ENCODE measurements at places on chromosomes 7 and 10. TPM values are rescaled to one million over a fixed set of nuclear protein-coding genes. Genes with fewer than 3 reads are reported as not detected.
A peak's percentile ranks its signal among the peaks of the same experiment; 100 is the strongest.

DNA sequence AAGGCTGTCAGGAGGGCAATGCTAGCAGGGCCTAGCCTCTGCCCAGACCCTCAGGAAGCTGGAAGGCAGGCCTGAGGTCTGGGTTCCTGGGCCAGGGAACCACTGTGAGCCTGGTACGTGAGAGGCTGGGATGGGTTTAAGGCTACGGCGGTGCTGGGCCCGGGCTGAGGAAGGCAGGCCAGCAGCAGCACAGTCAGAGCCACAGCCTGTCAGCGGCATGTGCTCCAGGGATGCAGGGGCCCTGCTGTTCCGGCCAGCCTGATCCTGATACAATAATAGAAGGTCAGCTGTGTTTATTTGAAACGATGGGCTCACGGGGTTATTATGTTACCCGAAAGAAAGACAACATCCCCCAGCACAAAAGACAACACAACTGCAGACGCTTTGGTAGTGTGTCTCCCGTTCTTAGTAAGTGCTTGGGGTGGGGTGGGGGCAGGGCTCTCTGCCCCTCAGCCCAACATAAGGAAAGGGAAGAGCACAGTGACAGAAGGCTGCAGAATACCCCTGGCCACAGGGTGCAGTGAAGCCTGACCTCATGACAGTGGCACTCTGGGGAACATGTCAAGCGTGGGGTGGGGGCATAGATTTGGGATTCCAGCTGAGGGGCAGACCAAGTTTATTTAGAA lies 95.0 kb downstream of the COL13A1 start:
- peak; percentile 58 for DNase-seq

GRCh38 chr10:108204528-108205305 lies 1040.2 kb upstream of the SORCS1 start:
- DNase-seq = peak; percentile 56

Gene PON1
- not detected for total RNA-seq

GRCh38 chr7:109376576-109376975 lies 806.9 kb downstream of the DNAJB9 start:
- DNase-seq = no peak

Gene BTBD16
- 0.41 TPM for total RNA-seq

Gene ARL5B
- total RNA-seq = 40.6 TPM

DNA sequence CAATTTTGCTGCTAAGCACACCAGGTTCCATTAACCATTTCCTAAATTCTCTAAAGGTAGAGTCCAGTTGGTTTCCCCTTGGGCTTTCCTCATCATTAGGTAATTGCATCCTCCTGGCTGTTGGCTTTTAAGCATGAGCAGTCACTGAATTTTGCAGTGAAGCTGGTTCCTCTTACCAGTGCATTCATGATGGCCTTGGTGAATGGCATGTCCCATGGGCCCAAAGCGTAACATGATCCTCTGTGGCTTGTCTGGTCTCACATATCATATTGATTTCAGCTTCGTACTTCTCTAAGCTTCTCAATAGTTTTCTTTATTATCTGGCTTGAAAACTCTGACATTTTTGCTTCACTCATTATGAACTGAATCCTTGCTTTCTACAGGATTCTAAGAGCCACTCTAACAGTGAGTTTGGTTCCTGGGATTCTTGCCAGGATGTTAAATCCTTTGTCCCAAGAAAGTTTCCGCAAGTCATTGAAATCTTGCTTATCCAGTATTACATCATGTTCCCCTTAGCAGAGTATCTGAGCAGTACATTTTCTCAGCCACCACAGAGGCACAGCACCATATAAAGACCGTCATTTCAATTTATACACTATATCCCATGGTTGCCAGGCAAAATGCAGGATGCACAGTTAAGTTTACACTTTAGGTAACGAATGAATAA lies 134.2 kb downstream of the PTN start:
- peak; percentile 64 for DNase-seq

DNA sequence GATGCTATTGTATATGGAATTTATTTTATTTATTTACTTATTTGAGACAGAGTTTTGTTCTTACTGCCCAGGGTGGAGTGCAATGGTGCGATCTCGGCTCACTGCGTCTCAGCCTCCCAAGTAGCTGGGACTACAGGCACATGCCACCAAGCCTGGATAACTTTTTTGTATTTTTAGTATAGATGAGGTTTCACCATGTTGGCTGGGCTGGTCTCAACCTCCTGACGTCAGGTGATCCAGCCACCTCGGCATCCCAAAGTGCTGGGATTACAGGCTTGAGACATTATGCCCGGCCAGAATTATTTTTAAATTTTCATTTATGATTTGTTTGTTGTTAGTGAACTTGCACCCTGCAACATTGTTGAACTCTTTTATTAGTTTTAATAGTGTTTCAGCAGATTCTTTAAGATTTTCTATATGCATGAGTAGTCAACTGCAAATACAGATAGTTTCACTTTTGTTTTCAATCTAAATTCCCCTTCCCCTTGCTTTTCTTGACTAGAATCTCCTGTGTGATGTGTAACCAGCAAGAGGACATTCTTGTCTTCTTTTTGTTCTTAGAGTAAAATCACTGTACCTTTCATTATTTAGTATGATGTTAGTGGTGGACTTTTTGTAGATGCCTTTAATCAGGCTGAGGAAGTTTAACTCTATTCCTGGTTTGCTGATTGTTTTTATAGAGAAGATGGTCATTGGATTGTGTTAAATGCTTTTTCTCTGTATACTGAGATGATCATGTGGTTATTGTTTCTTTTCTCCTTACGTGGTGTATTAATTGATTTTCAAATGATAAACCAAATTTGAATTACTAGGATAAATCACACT lies 27.8 kb downstream of the ZNF33A start:
- DNase-seq = no peak

DNA sequence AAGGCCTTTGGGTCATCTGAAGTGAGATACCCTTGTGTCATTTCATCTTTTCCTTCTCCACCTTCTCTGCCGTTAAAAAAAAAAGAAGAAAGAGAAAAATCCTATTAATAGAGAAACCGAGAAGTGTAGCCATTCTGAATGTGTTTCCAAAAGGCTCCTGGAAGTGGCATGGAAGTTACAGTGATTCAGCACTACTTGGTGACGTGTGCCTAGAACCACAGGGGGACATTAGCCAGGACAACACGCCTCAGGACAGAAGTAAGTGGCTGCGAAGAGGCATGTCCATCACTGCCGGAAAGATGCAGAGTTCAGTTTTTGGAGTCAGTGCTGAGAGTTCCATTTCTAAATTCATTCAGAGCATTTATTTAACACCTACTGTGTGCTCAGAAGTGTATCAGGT lies 6.3 kb downstream of the HTRA1 start:
- no peak for DNase-seq

- DNase-seq = no peak
These were observed 52.6 kb upstream of the TMEM106B start for GRCh38 chr7:12158334-12159060.

- no peak for DNase-seq
These were observed 17.3 kb upstream of the EVX1 start for GRCh38 chr7:27224983-27225934.

Gene TCERG1L
- 0.31 TPM for total RNA-seq

Gene CFAP69
- total RNA-seq = 8.0 TPM

Gene KLLN
- 0.10 TPM for total RNA-seq

GRCh38 chr7:11290863-11291262 lies 317.2 kb downstream of the PHF14 start:
- DNase-seq = no peak

Gene CLRN3
- total RNA-seq = not detected

GRCh38 chr10:62900829-62901571 lies 84.8 kb upstream of the EGR2 start:
- no peak for DNase-seq

GRCh38 chr7:13725591-13725990 lies 263.9 kb downstream of the ETV1 start:
- DNase-seq = no peak

Gene ZNF467
- total RNA-seq = 4.2 TPM

Gene METTL27
- 3.6 TPM for total RNA-seq

Gene SP8
- not detected for total RNA-seq

Gene PTN
- 85.1 TPM for total RNA-seq

DNA sequence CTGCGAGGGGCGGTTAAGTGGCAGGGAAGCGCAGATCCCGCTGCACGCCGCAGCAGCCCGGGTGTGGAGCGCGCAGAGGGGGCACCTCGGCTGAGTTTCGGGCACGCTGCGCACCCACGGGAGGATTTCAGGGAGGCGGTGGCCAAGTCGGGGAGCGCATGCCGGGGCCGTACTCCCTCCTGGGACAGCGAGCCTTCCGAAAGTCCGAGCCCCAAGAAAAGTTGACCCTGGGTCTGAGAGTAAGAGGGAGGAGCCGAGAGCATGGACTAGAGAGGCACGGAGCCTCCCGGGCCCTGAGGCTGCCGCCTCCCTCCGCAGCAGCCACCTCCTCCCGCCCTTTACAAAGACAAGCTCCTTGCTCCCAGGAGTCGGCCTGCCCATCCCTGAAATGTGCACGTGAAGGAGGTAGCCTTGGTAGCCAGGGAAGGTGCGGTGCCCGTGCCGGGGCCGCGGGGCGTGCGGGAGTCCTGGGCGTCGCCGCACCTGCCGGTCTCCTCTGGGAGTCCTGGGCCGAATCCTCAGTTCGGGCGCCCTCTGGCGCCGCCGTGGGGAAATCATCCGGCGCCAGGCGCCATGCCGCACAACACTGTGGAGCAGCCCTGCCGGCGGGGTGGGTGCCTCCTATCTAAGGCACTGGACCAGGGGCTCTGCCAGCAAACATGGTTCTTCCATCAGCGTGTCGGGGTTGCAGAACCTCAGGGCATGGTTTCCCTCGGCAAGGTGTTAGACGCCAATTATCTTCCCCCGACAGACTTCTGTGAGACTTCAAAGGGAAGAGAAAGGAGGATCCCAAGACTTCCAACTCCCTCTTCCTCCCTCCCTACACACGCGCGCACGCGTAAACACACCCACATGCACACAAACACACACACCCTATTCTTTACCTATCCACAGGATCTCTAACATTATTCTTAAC lies 104.0 kb downstream of the TRIL start:
- DNase-seq = peak; percentile 87

DNA sequence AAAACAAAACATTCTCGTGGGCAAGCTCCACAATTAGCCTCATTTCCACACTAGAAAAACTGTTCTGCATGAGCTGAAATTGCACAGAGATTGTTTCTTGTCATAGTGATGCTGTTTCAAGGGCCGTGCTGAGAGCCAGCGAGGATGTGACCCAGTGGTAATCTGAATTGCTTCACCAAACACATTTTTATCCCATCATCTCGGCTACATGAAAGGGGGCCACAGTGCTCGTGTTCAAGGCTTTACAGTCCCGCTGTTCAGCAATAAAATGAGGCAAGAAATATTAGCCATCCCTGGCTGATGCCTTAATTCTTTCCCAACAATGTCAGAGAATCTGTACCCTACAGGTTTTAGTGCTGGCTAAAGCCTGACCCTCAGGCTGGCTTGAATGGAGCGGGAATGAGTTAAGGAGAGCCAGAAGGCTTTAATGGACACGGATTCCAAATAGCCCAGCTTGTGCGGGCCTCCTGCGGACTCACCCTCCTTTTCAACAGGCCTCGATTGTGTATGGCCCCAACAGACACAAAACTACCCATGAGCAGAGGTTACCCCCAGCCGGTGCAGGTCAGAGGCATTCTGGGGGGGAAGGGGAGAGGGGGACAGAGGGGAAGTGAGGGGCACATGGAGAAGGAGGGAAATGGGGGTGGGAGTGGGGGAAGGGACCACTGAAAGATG lies 2.0 kb upstream of the GDF10 start:
- no peak for DNase-seq

GRCh38 chr7:46577394-46577793 lies 656.3 kb upstream of the IGFBP3 start:
- no peak for DNase-seq

DNA sequence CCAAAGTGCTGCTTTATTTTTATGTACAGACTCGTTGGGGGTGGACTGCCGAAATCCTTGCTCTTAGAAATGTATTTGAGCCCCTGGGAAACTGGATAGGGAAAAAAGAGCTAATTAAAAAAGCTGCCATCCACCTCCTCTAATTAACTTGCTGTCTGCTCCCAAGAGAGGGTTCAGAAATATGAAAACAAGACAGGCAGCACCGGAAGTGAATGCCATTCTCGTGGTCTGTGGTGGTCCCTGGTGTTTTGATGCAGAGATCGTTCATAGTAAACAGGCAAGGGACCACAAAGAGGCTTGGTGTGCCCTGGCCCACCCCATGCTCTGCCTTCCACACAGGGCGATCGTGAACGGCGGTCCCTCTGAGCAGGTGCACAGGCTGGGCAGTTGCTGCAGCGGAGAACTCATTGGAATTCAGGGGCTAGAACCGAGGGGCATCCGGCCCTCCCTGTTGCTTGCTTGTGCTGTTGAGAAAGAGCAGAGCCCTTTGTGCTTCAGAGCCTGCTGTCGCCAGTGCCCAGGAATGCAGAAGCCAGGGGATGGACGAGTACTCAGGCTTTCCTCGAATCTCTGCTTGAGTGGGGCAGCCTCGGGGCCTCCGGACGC lies 79.1 kb upstream of the BTBD16 start:
- DNase-seq = peak; percentile 62

DNA sequence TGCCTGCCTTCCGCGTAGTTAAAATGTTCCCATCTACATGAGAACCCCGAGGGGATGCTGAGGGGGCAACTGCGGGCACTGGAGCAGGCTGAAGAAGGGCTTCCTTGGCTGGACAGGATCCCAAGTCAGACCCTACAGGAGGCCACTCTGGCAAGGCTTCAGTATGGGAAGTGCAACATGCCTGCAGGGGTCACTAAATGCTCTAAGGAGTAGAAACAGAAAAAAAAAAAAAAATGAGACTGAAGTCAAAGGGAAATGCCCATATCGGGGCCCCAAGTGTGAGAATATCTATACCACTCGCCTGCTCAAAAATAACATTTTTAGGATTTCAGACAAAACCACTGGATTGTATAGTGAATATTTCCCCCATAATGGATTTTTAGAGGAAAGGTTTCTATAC lies 33.5 kb downstream of the FAM204A start:
- DNase-seq = no peak

DNA sequence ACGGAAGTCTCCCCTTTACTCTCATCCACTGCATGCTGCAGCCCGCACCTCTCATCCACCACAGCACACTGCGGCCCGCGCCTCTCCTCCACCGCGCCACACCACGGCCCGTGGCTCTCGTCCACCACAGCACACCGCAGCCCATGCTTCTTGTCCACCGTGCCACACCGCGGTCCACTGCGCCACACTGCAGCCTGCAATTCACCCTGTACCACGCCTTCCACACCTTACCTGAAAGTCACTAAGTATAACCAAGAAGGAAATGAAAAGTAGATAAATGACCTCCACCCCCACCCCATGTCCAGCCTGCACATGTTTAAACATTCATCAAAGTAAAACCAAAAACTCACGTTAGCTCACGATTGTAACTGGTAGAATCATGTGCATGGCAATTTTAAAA lies 176.1 kb downstream of the DIP2C start:
- DNase-seq = no peak

Gene PNLIPRP3
- not detected for total RNA-seq

- DNase-seq = peak; percentile 82
These were observed 24.5 kb upstream of the KLF14 start for GRCh38 chr7:130758429-130759056.

Gene KCND2
- 1.3 TPM for total RNA-seq

DNA sequence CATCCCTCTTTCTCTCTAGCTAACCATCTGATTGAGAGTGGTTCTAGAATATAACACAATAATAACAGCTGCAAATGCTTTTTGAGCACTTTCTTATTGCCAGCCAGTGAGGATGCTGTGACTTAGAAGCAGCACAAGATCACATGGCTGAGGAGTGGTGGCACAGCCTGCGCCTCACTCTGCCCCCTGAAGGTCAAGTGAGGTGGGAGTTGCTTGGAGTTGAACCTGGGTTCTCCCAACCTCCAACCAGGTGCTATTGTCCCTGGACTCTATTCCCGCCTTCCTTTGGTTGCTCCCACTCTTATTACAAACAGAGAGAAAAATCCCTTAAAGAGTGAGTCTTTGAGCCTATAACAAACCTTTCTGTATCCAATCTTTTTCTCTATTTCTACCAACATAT lies 280.3 kb upstream of the PODXL start:
- DNase-seq = no peak

- peak; percentile 51 for DNase-seq
These were observed 53.8 kb downstream of the MCMBP start for GRCh38 chr10:119818889-119819270.

All from tongue (tissue), 3 donors.